ENCODE measurements at places on chromosomes 7 and 10.

GRCh38 chr7:127903892-127904669 is 127.2 kb downstream of the LRRC4 start:
- no peak for DNase-seq

- no peak for DNase-seq
Observed at GRCh38 chr10:71263376-71263775, 51.0 kb downstream of the UNC5B start.

- no peak for DNase-seq
Observed at GRCh38 chr7:41298409-41298808, 404.5 kb downstream of the INHBA start.

GRCh38 chr7:5477126-5477525 is 53.5 kb upstream of the TNRC18 start:
- no peak for DNase-seq

GRCh38 chr10:87547734-87548311 is 43.1 kb downstream of the MINPP1 start:
- DNase-seq, result peak; percentile 84

- DNase-seq, result no peak
Observed at GRCh38 chr10:102764470-102765161, 20.9 kb downstream of the WBP1L start.

- no peak for DNase-seq
Observed at GRCh38 chr10:99370993-99371392, 41.8 kb downstream of the CNNM1 start.

- DNase-seq, result no peak
Observed at GRCh38 chr7:136023134-136023869, 46.1 kb upstream of the MTPN start.

DNA sequence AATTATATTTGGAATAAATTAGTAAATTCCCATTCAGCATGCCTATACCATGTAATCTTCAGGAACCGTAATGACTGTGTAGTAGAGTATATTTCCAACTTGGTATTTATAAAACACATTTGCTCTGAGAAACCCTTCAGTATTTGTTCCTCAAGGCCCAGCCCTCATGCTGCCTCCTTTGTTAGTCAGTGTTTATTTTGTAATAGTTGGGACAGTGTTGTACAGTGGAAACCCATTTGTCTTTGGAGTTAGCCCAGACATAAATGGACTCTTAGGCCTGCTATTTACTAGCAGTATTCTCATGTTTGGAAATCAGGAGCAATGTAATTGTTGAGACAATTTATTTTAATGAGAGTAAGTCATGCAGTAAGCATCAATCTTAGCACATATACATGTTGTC is 686.9 kb downstream of the AUTS2 start:
- DNase-seq, result no peak

GRCh38 chr10:44258019-44258418 is 126.9 kb downstream of the CXCL12 start:
- no peak for DNase-seq

- no peak for DNase-seq
Observed at GRCh38 chr7:38142736-38143135, 35.3 kb upstream of the STARD3NL start.

GRCh38 chr7:77727936-77728701 is 31.9 kb downstream of the RSBN1L start:
- no peak for DNase-seq

- peak; percentile 44 for DNase-seq
Observed at GRCh38 chr10:77478247-77478961, 159.2 kb downstream of the KCNMA1 start.

DNA sequence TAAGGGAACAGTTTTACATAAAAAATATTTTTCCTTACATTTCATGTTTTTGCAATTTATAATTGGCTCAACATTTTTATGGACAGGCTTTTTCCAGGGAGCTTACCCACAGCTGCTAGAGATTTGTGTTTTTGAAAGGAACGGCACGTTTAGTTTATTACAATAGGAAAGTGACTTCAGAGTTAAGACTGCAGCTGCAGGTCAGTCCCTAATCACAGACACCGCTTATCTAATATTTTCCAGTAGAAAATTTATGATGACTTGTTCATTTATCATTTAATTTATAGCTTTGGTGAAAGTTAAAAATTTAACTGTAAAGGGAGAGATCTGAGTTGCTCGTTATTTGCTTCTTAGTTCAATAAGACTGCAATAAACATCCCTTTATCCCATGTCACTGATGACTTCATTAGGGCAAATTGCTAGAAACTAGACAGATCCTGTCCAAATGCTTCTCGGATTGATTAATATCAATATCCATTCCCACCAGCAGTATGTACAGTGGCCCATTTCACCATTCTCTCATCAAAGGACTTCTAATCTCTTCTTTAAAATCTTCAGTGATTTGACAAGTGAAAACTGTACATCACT is 97.0 kb upstream of the ODAD2 start:
- no peak for DNase-seq

- DNase-seq, result no peak
Observed at GRCh38 chr7:1343551-1343950, 110.9 kb downstream of the UNCX start.

GRCh38 chr7:20647036-20647435 is 31.6 kb downstream of the ABCB5 start:
- DNase-seq, result peak; percentile 42

- no peak for DNase-seq
Observed at GRCh38 chr7:76224695-76225094, 23.0 kb downstream of the SRRM3 start.

- no peak for DNase-seq
Observed at GRCh38 chr10:88687853-88688467, 18.1 kb upstream of the LIPK start.

DNA sequence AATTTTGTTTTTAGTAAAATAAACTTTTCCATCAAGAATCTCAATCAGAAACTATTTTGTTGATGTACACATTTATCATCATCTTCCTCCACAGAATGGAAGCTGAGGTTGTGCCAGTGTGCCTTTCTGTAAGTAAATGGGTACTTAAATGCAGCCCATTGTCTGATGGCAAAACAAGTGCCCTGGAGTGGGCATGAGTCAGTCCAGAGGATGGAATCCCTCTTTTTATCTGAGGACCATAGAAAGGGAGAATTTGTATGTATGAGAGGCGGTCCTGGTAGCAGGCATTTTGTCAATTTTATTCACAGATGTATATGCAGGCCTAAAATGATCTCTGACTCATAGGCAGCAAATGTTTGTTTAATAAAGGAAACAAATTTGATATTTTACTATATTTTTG is 102.1 kb upstream of the MAGI2 start:
- DNase-seq, result no peak

- DNase-seq, result no peak
Observed at GRCh38 chr10:74855027-74855426, 28.6 kb downstream of the KAT6B start.

- DNase-seq, result no peak
Observed at GRCh38 chr10:9043466-9043865, 989.0 kb downstream of the GATA3 start.

DNA sequence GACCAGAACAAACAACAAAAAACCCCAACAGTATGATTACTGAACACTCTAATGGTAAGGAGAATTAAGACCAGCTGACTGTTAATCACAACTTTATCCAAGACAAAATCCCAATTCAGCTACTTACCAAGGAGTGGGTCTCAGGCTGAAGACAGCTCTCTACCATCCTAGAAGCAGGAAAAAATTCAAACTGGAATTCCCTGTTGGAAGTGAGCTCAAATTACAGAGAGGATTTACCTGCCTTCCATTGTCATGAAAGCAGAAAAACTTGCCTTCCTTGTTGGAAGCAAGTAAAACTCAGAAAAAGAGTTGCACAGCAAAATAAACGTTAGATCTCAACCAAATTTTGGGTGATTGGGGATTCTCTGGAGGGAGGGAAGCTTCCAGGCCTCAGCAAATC is 20.9 kb downstream of the SPAM1 start:
- no peak for DNase-seq

DNA sequence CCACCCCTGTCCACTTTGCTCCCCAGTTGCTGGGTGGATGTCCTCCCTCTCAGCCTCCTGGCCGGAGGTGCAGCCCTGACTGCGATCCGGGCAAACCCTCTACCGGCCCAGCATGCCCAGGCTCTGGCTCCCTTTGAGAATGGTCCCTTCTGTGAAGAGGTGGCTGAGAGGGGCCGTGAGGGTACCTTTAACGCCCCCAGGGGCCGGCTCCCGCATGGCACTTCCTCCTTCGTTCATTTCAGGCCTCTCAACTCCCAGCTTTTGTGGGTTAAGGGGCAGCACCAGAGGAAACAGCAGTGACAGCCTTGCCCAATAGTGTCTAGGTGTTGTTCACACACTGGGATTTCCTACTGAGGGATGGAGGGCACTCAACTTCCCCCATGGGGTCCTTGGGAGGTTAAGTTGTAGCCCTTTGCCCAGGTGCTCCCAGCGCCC is 33.2 kb upstream of the HABP2 start:
- no peak for DNase-seq

- no peak for DNase-seq
Observed at GRCh38 chr10:79079490-79080355, 11.0 kb downstream of the ZMIZ1 start.

GRCh38 chr7:157668884-157669767 is 332.3 kb downstream of the DNAJB6 start:
- no peak for DNase-seq

DNA sequence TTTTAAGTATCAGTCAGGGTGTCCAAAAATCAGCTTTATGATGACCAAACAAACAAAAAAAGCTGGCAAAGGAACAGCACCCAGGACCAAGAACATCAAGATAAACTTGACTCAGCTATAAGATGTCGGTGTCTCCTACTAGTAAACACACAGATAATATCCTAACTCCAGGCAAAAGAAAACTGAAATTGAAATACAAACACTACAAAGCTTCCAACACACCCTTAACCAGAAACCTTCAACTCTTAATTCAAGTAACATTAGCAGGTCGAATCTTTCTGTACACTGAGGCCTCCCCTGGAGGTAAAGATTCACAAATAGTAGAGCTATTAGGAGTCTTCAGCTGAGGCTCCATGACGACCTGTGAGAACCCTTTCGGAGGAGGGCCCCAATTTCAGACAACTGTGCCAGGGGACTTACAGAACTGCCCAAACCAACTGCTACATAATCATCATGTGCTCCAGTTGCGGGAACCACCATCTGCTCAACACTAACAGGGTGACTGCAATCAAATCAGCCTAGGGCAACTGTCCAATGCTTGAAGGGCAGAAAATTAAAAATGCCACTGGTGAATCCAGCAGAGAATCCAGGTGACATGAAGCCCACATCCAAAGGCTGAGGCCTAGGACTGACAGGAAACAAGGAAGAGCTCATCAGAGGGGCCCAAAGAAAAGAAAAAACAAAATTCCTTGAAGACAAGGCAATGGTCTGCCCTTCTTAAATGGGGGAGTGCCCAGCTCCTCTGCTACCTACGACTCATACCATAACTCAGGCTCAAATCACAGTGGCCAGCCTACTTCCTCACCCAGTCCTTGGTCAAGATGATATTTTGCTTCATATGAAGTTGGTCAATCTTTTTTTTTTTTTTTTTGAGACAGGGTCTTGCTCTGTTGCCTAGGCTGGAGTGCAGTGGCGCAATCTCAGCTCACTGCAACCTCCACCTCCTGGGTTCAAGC is 20.0 kb downstream of the XPNPEP1 start:
- no peak for DNase-seq

GRCh38 chr7:96090756-96091155 is 231.1 kb downstream of the SLC25A13 start:
- no peak for DNase-seq

All from stromal cell of bone marrow (primary cell).